NCI-H1694 (cell line): ENCODE measurements at places on chromosomes 11 and 22.

DNA sequence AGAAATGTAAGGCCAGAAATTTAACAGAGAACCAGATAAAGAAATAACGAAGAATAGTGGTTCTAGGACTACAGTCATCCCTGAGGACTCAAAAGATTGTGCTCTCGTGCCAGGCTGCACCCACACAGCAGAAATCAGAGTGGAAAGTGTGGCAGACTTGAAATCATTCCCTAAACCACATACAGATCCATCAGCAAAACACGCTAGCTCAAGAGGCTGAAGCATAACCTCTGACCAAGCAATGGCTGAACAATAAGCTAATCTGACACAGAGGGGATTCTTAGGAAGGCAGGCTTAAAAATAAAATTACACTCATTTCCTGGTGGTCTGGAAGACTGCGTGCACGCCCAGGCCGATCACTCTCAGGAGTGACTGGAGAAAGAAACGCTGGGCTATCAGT, 19.0 kb downstream of the NCF4 start:
- no peak for DNase-seq

- no peak for DNase-seq
Observed at GRCh38 chr11:102046841-102047240, 396 bp upstream of the CFAP300 start.

DNA sequence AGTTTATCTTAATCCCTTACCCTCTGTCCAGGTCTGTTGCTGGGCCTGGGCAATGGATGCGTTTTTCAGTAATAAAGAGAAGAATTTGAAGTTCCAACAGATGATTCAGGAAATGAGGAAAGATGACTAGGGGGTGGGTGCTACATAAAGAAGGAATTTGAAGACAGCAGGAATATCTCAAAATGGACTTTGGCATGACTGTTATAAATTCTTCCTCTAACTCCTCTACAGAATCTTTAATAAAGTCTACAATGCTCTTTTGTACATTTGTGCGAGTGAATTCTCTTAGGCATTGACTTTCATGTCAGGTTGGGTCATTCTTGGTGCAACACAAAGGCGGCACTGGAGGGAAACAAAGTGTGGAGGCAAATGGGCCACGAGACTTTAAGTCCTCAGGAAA, 35.1 kb upstream of the PRSS23 start:
- no peak for DNase-seq

DNA sequence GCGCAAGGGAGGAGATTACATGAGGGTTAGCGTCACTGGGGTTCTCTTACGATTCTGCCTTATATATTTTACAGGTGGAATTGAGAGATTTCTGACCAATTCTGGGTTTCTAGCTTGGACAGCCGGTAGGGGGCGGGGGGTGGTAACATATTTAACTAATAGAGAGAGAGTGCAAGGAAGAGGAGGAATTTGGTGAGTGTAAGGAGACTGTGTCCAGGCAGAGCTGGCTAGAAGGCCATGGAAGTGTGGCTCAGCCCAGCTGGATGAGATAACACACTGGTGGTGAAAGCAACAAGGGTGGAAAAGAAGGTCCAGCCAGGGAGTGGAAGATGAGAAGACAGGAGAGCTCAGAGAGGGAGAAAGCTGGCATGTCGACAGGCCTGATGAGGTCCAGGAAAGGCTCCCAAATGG, 56.5 kb downstream of the ST3GAL4 start:
- no peak for DNase-seq

DNA sequence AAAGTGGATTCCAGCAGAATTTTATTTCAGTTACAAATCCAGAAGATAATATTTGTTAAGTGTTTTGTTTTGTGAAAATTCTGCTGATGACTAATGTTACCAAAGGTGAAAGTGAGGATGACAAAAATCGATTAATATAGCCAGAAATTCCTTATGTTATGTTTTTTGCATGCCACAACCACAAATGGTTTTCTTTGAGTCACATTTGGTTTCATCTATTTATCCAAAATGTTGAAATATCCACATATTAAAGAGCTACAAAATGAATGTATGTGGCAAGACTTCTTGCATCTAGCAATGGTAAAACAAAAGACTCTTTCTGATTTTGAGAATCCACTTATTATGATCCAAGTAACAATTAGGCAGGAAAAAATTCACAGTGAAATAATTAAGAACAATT, 150.1 kb upstream of the LRRC4C start:
- no peak for DNase-seq

GRCh38 chr11:64304316-64305072, 830 bp upstream of the ESRRA start:
- DNase-seq = peak; percentile 88

GRCh38 chr22:39488563-39489083, 13.5 kb upstream of the MIEF1 start:
- no peak for DNase-seq

- DNase-seq = no peak
Observed at GRCh38 chr11:13302420-13302958, 24.9 kb downstream of the BMAL1 start.

DNA sequence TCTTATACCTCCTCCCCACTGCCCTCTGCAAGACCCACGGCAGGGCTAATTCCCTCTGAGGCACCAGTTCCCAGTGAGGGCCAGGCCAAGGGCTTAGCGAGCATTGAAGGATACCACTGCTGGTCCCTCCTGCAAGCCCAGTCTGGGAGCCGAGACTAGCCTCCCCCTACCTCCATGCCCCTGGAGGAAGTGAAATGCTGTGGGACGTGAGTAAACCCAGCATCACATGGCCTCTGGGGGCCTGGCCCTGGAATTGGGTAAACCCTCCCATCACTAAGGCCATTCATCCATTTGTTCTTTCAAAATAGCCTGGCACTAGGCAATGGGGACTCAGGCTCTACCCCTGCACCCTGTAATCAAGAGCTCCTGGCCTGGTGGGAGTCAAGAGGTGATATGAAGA, 24.7 kb downstream of the ARAP1 start:
- no peak for DNase-seq

GRCh38 chr11:122491509-122491908, 164.0 kb upstream of the UBASH3B start:
- no peak for DNase-seq

DNA sequence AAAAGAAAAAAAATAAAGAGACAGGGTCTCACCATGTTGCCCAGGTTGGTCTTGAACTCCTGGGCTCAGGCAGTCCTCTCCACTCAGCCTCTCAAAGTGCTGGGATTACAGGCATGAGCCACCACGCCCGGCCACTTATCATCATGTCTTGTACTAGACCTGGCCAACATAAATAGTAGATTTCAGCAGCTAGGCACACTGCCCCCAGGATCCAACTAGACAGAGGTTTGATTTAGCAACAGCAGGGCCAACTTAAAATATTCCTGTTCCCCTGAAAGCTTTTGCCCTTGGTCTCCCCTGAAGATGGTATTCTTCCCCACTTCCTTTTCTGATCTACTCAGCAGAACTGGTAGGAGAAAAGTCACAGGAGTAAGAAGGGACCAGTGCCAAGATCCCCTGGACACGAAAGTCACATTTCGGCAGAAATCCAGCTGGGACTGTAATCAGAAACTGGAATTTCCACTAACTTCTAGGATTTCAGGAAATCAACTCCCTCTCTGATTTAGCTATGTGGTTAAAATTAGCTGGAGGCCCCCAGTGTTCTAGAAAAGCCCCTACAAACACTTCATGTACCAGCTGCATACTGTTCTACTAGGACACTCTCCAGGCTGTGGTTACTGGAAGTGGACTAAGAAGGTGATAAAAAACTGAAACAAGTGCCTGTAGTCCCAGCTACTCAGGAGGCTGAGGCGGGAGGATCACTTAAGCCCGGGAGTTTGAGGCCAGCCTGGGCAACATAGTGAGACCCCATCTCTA, 8.9 kb upstream of the PPP2R1B start:
- no peak for DNase-seq

- no peak for DNase-seq
Observed at GRCh38 chr22:44524806-44525205, 26.8 kb upstream of the RTL6 start.
